ENCODE measurements at places on chromosomes 1 and 21.

DNA sequence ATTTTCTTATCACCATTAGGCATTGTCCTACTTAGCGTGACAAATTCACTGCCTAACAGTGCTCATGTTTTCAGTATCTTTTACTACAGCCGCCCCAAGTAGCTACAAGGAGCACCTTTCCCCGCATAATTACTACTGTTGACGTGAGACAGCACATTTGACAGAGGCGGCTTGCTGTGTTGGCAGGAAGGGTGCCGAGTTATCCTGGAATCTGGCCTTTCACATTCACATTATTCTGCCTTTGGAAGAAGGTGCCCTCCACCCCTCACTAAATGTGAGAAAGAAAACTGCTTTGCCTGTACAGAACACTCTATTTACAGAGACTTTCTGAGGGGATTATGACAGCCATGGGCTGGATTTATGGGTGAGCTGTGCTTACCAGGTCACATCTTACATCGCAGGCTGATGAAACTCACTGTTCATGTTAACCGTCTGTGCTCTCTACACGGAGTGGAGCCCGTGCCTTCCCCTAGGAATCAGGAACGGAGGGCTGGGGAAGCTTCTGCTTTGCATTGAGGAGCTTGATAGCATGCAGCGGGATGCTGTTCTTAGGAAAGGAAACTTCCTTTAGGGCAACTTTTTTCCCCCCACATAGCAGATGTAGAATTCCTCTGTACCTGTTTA is 148.0 kb upstream of the ZRANB2 start:
- DNase-seq: no peak

- no peak for DNase-seq
These were observed 87.4 kb downstream of the UBR4 start for GRCh38 chr1:19122668-19123067.

DNA sequence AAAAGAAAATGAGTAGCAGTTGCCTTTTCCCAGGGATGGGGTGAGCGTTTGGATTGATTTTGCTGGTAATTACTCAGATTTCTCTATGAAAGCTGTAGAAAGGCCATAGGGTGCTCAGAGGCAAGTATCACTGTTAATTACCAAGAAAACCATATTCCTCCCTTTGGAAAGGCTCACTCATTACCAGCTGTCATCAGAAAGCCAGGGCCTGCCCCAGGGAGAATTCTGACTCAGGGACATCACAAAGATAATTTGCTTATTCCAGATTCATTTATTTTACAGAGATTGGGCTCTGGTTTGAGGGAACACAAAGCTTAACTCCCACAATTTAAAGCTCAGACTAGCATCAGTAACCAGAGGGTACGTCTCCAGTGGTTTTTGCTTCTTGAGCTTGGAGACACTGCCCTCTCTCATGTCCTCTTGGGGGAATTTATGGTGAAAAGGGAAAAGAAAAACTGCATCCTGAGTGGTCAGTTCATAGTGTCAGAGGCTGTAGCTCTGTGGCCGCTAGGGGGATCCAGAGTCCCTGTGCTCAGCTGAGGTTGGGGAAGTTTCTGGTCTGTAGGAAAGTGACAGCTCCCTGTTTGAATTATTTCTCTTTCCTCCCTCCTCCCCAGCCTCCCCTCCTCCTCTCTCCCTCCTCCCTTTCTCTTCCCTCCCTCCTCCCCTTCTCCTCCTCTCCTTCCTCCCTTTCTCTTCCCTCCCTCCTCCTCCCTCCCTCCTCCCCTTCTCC is 204.3 kb downstream of the KCNJ6 start:
- peak; percentile 21 for DNase-seq

GRCh38 chr21:27759091-27759659 is 792.3 kb upstream of the ADAMTS5 start:
- DNase-seq: no peak

- DNase-seq: no peak
These were observed 534.4 kb upstream of the CAMK1G start for GRCh38 chr1:209048941-209049669.

DNA sequence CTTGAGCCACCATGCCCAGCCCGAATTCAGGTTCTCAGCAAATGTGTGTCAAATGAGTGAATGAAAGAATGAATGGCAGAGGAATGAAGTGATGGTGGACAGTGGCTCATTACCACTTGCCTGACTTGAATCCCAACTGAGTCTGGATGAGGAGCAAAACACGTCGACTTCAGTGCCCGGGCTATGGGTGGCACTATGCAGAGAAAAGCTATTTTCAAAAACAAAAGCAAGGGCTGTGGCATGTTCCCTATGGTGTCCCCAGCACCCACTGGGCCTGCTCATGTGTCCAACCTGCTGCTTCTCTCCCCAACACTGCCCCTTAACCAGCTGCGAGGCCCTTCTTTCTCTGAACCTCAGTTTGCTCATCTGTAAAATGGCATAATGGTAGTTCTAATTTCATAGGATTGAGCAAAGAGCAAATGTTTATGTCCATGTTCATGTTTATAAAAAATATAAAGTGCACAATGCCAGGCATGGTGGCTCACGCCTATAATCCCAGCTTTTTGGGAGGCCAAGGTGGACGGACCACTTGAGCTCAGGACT is 4.3 kb upstream of the MAD2L2 start:
- DNase-seq: no peak

GRCh38 chr1:3190256-3191041 is 121.4 kb downstream of the PRDM16 start:
- no peak for DNase-seq

DNA sequence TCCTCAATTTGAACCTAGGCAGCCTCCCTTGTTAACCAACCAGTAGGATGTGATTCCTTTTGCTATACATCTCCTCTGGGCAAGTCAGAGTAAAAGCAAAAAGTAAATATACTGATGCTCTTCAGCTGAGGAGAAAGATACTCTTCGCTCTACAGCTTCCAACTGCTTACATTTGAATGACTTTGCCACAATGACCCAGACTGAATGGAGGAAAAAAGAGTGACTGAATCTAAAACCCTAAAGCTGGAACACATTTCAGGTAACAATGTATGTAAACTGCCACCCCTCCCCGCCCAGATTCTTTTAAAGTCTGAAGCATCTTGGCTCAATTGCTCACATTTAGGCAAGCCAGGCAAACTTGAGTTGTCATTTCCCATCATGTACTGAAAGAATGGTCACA is 46.1 kb downstream of the SLC16A1 start:
- no peak for DNase-seq

- no peak for DNase-seq
These were observed 699.8 kb downstream of the PTPRU start for GRCh38 chr1:29936031-29936544.

GRCh38 chr1:83017701-83018100 is 981.2 kb downstream of the TTLL7 start:
- no peak for DNase-seq

DNA sequence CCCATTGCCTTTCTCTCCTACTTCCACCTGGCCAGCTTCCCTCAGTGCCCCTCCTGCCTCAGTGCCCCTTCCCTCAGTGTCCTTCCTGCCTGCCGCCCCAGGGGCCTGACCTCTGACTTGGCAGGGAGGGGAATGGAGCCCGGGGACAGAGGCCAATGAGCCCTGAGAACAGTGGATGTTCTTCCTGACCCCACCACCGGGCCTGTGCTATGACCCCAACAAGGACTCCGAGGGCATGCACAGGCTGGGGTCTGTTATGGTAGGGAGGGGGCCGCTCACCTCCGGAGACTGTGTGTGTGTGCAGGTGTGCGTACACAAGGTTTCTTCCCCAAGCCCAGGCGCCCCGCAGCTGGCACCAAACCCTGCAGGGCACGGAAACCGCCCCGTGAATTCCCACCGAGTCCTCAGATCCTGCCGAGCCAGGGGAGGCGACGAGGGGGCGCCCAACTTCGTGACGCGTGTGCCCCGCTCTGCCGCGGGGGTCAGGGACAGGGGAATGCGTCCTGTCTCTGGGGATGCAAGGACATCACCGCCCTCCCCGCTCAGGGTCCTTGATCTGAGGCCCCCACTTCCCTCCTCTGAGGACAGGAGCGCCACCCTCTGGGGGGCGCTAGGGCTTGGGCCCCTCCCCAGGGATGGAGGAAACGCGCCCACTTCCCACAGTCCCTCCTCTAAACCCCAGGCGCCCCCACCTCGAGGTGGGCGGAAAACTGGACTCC is 766 bp downstream of the RAP1GAP start:
- DNase-seq: no peak

- no peak for DNase-seq
These were observed 136.2 kb downstream of the RHOU start for GRCh38 chr1:228871314-228872061.

DNA sequence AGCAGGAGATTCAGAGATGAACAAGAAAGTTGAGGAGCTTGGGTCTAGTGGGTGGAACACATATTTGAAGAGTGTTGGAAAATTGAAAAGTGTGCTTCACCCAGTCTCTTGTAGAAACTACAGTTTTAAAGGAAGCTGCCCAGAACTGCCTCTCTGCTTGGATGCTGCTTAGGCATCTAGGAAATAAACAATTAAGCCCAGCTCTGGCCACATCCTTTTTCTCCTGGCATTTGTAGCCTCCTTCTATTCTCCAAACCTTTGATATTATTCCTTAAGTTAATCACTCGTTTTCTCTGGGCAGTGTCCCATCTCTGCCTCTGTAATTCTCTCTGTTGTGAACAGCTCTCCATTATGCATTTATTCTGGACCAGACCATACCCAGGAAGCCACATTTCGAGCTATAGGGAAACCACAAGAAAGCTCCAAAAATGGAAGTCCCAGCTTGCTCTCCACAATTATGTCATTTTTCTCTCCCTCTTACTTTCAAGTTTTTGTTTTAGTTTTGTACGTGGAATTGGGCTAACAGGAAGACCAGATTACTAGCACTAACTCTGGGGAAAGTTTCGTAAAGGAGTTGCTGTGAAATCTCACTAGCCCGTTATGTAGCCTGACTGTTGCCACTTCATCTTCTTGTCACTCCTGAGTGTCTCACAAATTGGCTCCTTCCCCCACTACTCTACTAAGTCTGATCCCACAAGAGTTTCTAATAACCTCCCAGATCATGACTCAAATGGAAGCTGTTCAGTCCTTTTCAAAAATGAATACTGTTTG is 102.2 kb downstream of the NTMT2 start:
- DNase-seq: no peak

GRCh38 chr1:245946905-245947304 is 560.2 kb downstream of the SMYD3 start:
- no peak for DNase-seq

DNA sequence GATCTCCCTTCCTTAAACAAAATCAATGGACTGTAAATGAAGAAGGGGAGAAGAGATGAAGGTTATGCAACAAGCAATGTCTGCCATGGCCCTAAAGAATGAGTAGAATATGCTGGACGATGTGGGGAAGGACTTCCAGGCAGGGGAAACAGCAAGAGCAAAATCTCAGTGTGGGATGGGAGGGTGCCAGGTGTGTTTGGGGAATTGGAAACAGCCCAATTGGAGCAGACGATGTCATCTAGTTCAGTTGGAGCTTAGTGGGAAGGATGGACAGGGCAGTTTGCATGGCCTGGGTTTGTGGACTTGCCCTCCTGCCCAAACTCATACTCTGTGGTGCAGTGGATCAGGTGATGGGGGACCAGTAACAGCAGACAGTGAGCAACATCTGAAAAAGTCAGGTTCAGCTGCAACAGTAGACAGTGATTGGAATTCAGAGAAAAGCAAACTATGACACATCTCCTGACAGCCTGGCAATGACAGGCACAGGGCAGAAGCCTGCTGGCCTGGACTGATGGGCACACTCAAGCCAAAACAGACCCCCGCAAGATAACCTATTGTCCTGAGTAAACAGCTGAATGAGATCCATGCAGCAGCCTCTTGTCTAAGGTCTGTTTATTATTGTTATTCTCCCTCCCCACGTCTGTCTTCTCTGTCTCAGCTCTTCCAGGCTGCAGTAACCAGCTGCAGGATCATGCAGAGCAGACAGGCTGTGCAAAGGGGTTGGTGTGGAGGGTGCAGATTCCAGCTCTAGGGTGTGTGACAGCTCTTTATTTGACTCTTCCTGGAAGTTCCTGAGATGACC is 50.5 kb upstream of the PRELP start:
- DNase-seq: no peak

DNA sequence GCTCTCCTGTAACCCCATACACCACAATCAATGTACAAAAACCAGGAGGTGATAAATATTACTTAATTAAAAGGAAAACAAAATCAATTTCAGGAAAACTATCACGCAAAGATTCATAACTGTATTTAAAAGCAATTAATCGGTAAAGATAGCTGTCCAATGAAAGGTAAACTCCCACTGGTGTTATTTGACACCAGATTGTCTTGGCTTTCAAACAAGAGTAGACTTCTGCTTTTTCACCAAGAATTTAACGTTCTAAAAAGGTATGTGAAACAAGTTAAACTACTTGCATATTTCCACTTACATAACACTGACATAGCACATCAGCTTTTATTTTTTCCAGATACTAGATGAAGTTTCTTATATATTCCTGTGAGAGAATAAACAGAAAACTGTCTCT is 3.5 kb downstream of the PLPP3 start:
- no peak for DNase-seq

DNA sequence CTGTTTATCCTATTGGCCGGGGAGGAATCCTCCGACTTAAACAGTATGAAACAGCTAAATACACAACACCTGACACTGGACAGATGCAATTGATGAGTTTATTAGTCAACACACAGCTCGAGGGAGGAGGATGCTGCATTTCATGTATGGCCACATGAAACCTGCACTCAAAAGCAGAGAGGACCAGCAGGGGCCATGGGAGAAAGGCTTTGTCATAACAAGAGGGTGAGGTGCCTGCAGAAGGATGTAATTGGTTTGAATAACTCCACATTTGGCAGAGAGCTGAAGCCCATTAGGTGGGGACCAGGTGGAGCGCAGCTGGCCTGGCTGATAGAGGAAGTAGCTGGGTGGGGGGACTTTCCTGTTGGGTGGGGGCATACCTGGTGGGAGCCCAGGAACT is 599.1 kb downstream of the PTPRU start:
- no peak for DNase-seq

- DNase-seq: no peak
These were observed at the start of gene PROX1 for GRCh38 chr1:213987927-213988506. Gene PROX1 (plus strand): TSS chr1:213987973. CDS start chr1:213996536, 8,563 bp downstream.

- DNase-seq: no peak
These were observed 9.1 kb downstream of the BCL9 start for GRCh38 chr1:147550302-147550937.

DNA sequence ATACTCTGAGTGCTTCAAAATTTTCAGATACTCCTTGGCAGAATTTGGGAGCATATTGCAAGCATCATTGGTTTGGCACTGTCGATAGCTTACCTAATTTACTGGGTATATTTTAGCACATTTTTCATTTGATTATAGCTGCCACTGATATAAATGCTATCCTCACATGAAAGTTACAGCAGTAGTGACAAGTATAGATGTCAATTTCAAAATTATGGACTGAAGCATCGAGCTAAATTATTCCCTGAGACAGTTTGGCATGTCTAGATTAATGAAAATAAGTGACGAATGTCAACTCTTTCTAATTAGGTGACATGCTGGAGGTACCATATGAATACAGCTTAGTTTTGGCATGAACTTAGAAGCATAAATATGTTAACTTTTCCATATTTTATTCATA is 83.1 kb downstream of the LRRC7 start:
- no peak for DNase-seq

GRCh38 chr1:85078903-85079302 is 30.6 kb upstream of the MCOLN3 start:
- no peak for DNase-seq

DNA sequence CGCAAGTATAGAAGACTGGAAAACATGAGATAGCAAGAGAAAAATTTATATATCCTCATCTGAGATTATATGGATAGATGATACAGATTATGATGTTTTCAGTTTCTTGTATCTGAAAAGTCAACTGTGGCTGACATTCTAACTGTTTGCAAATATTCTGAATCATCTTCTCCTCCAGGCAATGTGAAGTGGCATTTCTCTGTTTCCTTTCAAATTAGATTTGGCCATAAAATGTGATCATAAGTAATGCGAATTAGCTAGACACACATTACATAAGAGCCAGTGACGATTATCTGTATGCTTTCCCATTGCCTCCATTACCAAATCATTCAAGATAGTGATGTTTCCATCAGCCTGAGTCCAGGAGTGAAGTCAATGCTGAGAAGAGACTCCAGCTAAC is 265.2 kb downstream of the BRINP3 start:
- DNase-seq: no peak

All from stimulated activated CD4-positive, alpha-beta T cell treated with anti-CD3 and anti-CD28 coated beads, Interleukin-1b, Interleukin-23, amount 100 ng/mL, for 24 hours (primary cell).